ENCODE measurements at places on chromosomes 2 and 18. TPM values are rescaled to one million over a fixed set of nuclear protein-coding genes. Genes with fewer than 3 reads are reported as not detected.

- no peak overlapping the region for H3K4me3 ChIP-seq
- peaks cover 4% of the 10 kb centered on the region for H3K36me3 ChIP-seq
- peaks cover 51% of the 10 kb centered on the region for H3K4me1 ChIP-seq
- DNase-seq: no peak
- H3K27ac ChIP-seq: peak overlapping the region; percentile 86
- no peaks in the 10 kb centered on the region for H3K27me3 ChIP-seq
These were observed 85.6 kb downstream of the CRIM1 start for GRCh38 chr2:36441065-36441625.

DNA sequence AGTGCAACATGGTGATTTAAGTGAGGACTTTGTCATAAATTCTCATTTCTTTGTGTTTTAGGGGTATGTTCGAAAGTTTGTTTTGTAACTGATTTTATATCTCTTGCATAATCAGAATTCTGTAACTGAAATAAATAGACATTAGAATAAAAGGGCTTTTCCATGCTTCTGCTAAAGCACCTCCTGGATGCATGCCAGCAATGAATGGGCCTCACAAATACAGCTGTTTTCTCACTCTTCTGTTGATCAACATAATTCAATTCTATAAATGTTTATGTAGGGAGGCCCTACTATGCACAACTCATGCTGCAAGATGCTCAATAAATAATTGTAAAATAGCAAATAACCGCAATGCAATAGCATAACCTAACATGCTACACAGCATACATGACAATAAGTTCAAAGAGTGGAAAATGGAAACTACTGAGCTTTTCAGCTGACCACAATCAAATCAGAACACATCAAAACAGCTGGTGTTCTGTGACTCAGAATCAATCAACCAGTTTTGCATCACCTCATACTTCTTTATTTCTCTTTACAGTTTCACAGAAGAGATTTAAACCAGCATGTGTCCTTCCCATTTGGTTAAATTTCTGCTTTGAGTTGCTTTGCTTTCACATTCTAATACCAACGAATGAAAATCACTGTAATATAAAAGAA is 11.0 kb downstream of the CDH7 start:
- no peaks in the 10 kb centered on the region for H3K27me3 ChIP-seq
- H3K4me3 ChIP-seq: no peak overlapping the region
- DNase-seq: no peak
- no peaks in the 10 kb centered on the region for H3K36me3 ChIP-seq

DNA sequence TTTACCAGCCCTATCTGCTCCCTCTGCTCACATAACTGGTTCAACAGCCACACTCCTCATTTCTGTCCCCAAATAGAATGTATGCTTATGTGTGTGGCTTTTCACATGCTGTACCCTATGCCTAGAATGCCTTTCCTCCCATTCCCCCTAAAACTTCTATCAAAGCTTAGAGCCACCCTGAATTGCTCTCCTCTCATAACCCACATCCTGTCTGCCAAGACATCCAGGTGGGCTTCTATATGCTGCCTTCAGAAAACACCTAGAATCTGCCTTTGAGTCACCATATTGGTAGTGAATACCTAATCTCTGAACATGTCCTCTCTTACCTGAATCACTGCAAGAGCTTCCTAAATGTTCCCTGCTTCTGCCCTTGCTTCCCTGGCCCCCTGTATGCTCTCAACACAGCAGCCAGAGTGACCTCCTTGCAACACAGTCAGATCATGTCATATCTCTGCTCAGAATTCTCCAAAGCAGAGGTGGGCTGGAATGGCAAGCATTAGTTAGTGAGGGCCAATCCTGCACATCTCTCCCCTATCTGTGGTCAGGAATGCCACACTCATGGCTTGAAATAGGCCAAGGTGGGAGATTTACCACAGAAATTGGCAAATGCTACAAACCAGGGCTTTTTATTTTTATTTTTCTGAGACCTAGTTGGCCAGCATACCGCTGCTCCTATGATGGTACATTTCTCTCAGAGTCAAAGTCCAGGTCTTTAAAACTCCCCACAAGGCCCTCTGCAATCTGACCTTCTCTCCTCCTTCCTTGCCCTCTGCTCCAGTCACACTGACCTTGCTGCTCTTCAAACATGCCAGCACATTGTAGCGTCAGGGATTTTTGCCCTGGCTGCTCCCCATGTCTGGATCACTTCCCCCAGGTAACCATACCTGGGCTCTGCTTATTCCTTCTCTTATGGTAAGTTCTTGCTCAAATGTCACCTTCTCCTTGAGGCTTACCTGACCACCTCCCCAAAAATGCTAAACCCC is 111.8 kb upstream of the STON1 start:
- no peak overlapping the region for H3K27ac ChIP-seq
- peaks cover 6% of the 10 kb centered on the region for H3K4me1 ChIP-seq
- DNase-seq: no peak
- no peaks in the 10 kb centered on the region for H3K27me3 ChIP-seq
- H3K4me3 ChIP-seq: no peak overlapping the region

DNA sequence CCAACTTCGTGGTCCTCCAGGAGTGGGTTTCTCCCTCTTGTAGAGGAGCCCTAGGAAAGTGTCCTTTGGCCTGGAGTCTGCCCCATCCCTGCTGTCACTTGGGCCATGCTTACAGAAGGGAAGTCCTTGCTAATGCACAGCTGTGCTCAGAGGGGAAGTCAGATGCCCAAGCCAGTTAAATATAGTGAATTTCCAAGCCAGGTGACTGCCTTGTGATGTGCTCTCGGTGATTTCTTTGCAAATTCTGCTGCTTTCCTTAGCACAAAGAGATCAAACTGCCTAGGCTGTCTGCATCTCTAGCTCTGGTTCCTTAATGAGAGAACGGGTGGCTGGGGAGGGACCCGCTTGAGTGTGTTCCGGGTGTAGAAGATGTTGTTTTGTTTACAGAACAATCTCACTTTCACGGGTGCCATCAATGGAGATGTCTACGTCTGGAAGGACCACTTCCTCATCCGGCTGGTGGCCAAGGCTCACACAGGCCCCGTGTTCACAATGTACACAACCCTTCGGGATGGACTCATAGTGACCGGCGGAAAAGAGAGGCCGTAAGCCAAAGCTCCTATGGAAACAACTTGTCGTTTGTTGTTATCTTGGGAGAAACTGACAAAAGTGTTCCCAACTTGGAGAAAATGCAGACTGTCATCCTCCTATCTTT is 91.4 kb downstream of the RTN4 start:
- no peaks in the 10 kb centered on the region for H3K4me1 ChIP-seq
- no peak overlapping the region for H3K4me3 ChIP-seq
- H3K27ac ChIP-seq: no peak overlapping the region
- no peaks in the 10 kb centered on the region for H3K36me3 ChIP-seq
- H3K27me3 ChIP-seq: no peaks in the 10 kb centered on the region
- no peak for DNase-seq

DNA sequence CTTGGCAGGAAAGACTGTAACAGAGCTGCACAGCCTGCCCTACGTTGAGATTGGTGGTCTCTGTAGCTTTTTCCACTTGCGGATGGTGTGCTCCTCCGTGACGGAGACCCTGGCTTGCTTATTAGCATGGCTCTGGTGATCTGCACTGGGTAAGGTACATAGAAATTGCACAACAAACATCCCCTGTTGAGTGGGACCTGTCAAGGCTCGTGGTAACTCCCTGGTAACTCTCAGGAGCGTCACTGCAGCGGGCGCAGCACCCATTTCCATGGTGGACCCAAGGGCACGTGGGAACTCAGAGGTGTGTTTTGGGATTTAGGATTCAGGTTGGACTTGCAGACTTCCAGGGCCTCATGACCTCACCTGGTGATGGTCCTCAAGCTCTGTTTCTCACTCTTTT is 1.1 kb downstream of the TRAF3IP1 start:
- no peaks in the 10 kb centered on the region for H3K27me3 ChIP-seq
- peak overlapping the region; percentile 94 for H3K4me3 ChIP-seq
- DNase-seq: peak; percentile 56
- H3K4me1 ChIP-seq: peaks cover 21% of the 10 kb centered on the region
- peak overlapping the region; percentile 79 for H3K27ac ChIP-seq

GRCh38 chr2:145221516-145221915 is 701.6 kb upstream of the ZEB2 start:
- DNase-seq: no peak
- H3K27me3 ChIP-seq: no peaks in the 10 kb centered on the region
- H3K27ac ChIP-seq: no peak overlapping the region
- H3K4me1 ChIP-seq: no peaks in the 10 kb centered on the region

- H3K27me3 ChIP-seq: no peaks in the 10 kb centered on the region
- peaks cover 72% of the 10 kb centered on the region for H3K4me1 ChIP-seq
- no peaks in the 10 kb centered on the region for H3K36me3 ChIP-seq
These were observed 33.0 kb upstream of the WDR75 start for GRCh38 chr2:189408294-189408693.

DNA sequence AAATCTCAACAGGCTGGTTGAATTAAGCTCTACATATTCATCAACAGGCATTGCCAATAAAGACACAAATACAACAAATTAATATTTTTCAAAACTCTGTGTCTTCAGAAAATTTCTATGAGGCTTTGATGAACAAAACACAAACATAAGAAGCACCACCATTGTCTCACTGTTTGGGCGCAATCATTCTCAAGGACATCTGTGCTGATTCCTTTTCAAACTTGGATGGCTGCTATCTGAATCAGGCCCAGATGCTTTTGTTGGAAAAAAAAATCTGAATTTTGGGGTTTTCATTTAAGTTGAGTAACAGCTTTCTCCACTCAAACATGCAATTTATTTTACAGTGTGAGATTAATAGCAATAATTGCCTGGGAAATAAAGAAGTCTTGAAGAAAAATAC is 173.8 kb downstream of the NRXN1 start:
- no peaks in the 10 kb centered on the region for H3K27me3 ChIP-seq
- no peaks in the 10 kb centered on the region for H3K36me3 ChIP-seq
- no peak for DNase-seq
- H3K27ac ChIP-seq: no peak overlapping the region
- peaks cover 10% of the 10 kb centered on the region for H3K4me1 ChIP-seq
- H3K4me3 ChIP-seq: no peak overlapping the region

- no peak overlapping the region for H3K4me3 ChIP-seq
- DNase-seq: no peak
- H3K36me3 ChIP-seq: no peaks in the 10 kb centered on the region
These were observed 144.1 kb downstream of the ZFP36L2 start for GRCh38 chr2:43082111-43082894.

NCKAP1 gene
- total RNA-seq: 185 TPM

FEV gene
- not detected for total RNA-seq

SCG2 gene
- total RNA-seq: 11.1 TPM

GPR39 gene
- not detected for total RNA-seq

CCBE1 gene
- 45.1 TPM for total RNA-seq

UGT1A4 gene
- not detected for total RNA-seq

Data from sigmoid colon (tissue), 7 donors.